ENCODE measurements at places on chromosomes 7 and 10.

GRCh38 chr7:70925411-70926115 lies 206.4 kb upstream of the GALNT17 start:
- DNase-seq, result no peak

- no peak for DNase-seq
Measured at GRCh38 chr10:20954519-20954918, 57.4 kb upstream of the NEBL start.

DNA sequence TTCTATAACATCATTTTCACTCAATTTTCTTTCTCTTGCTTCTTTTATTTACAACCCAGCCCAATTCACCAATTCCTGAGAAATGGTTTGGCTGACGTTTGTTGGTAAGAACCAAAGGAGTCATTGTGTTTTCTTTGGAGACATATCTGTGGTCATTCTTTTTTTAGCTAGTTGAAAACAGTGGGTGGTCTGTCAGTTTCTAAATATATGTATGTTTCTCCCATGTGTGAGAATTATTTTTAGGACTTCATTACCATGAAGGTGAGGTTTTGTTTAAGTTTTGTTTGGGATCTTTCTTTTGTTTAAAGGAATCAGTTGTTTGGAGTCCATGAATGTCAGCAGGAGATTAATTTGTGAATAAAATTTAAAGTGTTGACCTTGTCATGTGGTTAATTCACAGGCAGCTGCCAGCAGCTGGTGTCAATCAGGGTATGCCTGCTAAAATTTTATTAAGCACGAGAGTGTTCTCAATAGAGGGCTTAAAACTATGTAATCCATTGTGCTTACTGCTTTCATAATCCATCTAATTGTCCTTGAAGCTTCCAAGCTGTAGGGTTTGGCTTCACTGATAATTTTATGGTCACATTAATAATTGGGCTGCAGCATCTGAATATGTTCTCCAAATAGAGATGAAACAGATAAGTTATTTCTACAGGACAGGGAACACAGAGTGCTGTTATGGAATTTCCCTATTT lies 38.7 kb downstream of the INSYN2A start:
- DNase-seq, result no peak

GRCh38 chr7:149248777-149249176 lies 9.3 kb downstream of the ZNF212 start:
- no peak for DNase-seq

- no peak for DNase-seq
Measured at GRCh38 chr10:104480797-104481196, 127.2 kb downstream of the CFAP58 start.

DNA sequence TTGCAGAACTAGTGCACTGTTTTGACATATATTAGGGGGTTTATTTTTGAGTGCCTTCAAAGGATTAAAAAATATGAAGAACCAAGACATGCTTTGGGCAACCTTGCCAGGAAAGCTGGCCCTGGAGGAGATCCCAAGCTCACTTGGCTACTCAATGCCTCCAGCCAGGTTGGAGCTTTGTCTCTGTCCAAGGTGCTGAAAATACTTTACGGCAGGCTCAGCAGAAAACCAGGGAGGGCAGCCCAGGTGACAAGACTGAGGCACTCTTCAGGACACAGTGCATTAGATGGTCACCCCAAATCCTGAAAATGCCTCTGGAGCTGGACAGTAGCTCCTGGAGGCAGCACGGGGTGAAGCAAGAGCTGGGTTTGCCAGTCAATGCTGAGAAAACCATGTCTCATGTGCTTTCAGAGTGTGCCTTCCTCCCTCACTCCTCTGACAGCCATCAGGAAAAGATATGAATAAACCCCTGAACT lies 5.8 kb upstream of the KCNH2 start:
- DNase-seq, result no peak
